ENCODE measurements at places on chromosomes 2 and 18.
A peak's percentile ranks its signal among the peaks of the same experiment; 100 is the strongest.

- DNase-seq: no peak
Observed at GRCh38 chr2:19731515-19731914, 170.3 kb downstream of the TTC32 start.

DNA sequence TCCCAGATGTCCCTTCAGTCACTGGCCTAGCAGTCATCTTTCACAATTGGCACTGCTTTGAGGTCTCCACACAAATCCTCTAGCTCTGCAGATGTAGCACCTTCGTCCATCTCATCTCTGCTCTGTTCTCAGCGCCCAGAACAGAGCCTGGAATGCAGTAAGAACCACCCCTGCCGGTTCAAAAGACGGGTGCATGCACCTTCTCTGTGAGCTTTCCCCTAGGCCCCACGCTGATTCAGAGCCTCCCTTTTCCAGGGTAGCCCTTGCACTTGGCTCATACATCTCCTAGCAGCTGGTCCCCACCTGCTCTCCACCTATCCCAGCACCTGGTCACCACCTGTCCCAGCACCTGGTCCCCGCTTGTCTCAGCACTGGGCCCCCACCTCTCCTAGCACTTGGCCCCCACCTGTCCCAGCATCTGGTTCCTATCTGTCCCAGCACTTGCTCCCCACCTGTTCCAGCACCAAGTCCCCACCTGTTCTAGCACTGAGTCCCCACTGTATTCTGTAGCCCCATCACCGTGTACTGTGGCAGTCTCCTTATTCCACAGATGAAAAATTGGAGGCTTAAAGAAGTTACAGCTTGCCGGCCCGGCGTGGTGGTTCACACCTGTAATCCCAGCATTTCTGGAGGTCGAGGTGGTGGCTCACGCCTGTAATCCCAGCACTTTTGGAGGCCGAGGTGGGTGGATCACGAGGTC lies 4.7 kb upstream of the KCNF1 start:
- no peak for DNase-seq

DNA sequence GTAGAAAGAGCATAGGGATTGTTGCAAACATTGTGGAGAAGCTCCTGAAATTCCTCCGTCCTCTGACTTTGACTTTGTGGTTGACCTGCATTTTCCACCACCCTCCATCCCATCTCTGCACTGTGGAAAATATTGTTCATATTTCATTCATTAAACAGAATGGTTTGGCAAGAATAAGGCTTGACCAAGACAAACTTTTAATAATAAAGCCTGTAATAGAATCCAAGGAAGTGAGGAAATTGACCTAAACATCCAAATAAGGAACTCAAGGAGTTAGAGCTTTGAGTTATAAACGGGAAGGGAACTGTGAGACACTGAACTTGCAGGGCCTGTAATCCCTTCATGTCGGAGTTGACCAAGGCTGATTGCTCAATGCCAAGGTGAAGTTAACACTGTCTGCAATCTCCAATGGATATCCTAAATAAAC lies 115.2 kb downstream of the GFPT1 start:
- no peak for DNase-seq

GRCh38 chr2:177765698-177766097 lies 306.9 kb downstream of the PDE11A start:
- no peak for DNase-seq

- no peak for DNase-seq
Observed at GRCh38 chr2:237210763-237211162, 125.1 kb downstream of the COPS8 start.

DNA sequence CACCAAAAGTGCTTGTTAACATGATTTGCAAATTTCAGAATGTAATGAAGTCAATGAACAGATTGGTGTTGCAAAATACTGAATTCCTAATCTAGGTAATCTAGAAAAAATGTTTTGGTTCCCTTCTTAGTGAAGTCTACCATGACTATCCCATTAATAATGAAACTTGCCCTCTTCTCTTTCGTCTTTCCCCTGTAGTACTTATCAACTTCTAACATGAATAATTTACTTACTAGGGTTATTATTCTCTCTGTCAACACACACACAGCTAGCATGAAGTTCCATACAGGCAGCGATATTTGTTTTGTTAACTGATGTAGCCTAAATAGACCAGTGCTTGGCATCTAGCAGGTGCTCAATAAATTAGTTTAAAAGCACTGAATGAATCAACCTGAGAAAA lies 160.2 kb downstream of the NCK2 start:
- no peak for DNase-seq

GRCh38 chr2:155930312-155930711 lies 402.2 kb downstream of the NR4A2 start:
- no peak for DNase-seq

GRCh38 chr2:216540920-216541319 lies 42.3 kb downstream of the RPL37A start:
- no peak for DNase-seq

DNA sequence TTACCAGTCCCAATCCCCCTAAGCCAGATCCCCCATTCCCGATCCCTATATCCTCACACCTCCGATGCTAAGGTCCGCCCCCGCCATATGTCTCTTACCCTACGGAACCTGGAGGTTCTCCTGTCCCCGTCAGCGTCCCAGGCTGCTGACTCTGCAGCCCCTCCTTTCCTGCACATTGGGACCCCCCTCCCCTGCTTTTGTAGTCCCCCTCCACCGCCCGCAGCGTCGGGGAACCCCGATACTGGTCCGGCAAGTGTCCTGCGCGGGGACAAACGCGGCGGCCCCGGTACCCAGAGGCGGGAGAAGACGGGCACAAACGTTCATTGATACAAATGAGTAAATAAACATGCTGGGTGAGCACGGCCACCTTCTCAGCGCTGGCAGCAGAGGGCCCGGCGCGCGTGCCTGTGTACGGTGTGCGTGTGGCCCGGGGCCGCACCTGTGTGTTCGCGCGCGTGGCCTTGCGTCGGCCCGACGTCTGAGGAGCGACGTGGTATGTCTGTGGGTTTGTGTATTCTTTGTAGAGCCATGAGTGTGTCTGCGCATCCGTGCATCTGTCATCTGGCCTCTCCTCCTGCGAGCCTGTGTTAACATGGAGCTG lies 2.0 kb upstream of the CYP26B1 start:
- DNase-seq: no peak

- DNase-seq: no peak
Observed at GRCh38 chr2:107132070-107132469, 246.1 kb upstream of the ST6GAL2 start.

DNA sequence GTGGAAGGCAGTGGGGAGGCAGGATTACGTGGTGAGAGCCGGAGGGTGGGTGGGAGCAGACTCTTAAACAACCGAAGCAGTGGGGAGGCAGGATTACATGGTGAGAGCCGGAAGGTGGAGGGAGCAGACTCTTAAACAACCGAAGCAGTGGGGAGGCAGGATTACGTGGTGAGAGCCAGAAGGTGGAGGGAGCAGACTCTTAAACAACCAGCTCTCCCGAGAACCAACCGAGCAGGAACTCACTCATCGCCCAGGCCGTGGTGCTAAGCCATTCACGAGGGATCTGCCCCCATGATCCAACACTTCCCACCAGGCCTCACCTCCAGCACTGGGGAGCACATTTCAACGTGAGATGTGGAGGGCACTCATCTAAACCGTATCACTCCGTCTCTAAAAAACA lies 87.7 kb downstream of the RTP5 start:
- no peak for DNase-seq

- DNase-seq: no peak
Observed at GRCh38 chr18:70553936-70554260, 265.1 kb downstream of the SOCS6 start.

DNA sequence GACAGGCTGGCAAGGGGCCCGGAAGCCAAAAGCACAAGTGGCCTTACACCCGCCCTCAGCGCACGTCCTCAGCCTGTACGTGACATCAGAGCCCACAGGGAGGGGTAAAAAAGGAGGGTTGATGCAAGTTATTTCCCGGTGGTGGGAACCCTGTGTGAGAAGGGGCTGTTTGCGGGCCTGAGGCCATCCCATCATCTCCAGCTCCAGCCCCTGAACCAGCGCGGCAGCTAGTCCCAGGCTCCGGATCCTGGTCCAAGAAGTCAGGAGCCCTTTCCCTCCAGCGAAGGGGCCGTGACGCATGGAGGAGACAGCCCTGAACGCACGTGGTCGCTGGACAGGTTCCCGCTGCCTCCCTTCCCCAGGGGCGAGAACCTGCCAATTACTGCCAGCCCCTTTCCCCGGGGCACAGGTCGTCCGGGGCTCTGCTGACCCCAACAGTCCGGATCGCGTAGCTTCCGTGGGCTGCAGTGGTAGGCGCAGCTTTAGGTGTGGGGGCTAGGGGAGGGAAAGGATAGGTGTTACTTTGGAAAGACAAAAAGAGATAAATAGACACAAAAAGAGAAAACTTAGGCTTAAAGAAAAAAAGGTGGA lies 1.3 kb upstream of the LRP2 start:
- no peak for DNase-seq

DNA sequence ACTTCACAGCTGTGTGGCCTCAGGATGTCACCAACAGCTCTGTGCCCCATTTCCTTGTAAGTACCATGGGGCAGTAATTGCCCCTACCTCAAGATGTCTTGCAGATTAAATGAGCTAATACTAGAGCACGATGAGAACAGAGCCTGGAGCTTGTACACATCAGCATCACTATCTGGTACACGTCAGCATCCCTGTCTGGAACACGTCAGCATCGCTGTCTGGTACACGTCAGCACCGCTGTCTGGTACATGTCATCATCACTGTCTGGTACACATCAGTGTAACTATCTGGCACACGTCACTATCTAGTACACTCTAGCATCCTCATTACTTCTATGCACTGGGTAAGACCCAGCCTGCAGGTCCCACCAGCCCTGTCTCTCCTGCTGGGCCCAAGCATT lies 37.2 kb downstream of the AQP12A start:
- peak; percentile 26 for DNase-seq

- DNase-seq: no peak
Observed at GRCh38 chr2:69102041-69102593, 89.1 kb downstream of the ANTXR1 start.

- no peak for DNase-seq
Observed at GRCh38 chr2:156470975-156471583, 34.9 kb downstream of the GPD2 start.

DNA sequence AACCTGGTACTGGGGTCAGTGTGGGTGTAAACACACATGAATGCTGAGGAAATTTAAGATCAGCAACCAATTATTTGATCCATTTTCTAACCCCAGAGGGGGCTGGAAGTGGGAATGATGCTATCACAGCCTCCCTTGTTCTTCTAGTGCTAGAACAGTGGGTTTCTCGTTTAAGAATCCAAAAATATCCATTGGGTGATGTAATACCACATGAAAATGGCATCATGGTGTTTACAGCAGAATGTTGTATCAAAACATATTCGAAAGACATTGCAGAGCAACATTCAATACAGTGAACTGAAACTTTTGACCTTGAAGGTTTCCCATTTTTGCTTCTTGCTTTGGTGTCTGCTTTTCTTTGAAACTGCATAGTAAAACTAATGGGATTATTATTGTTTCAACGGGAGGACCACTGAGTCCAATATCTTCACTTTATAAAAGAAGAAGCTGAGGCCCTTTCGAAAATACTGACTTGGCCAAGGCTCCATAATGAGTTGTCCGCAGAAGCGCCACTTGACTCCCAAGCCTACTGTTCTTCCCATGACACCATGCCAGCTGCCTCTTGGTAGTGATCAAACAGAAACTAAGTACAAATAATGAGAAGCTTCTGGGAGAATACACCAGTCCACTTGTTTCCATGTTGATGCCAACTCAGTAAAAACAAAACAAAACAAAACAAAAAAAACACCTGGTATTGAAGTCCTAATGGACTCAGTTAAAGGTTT lies 106.1 kb downstream of the COLEC12 start:
- DNase-seq: no peak

GRCh38 chr2:191930205-191930604 lies 83.3 kb upstream of the CAVIN2 start:
- no peak for DNase-seq

DNA sequence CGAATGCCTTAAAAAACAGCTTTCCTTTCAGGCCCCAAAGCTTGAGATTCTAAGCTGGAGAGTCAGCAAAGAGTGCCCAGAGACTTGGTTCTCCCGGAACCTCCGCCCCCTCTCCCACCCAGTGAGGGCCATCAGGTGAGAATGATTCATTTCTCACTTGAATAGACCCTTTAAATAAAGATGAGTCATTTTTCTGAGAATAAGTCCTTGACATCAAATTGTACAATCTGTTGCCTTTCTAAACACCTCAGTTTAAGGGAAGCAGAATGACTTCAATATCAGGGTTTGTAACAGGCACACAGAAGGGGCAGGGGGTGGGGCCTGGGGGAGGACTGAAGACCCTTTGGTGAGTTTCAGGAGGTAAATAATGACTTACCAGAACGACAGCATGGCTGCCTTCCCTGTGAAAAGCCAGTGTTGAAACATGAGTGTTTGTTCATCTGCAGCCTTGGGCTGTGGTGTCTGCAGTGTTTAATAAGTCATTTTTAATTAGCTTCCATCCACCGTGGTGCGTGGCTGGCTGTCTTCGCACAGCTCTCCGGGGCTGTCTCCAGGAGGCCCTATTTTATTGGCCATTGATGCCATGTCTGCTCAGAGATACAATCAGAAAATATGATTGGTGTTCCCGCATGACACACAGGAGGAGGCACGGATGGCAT lies 134.9 kb upstream of the ZNF236 start:
- DNase-seq: peak; percentile 38

DNA sequence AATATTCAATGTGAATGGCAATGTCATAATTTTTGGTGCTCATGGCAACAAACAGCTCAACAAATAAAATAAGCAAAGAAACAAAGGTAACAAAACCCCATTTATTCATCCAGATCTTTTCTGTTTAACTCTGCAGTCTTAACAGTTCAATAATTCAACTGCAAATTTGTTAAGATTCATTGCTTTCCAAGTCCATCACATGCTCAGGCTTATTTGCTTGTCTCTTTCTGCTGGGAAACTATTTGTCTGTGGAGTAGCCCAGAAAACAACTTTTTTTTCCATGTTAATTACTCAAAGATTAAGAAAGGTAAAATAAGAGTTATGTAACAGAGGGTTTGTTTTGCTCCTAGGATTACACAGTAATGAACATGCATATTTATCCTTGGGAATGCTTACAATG lies 92.6 kb upstream of the PNPT1 start:
- no peak for DNase-seq

- no peak for DNase-seq
Observed at GRCh38 chr18:72458271-72458670, 85.9 kb downstream of the CBLN2 start.
